ENCODE measurements at places on chromosomes 6 and 20. TPM values are rescaled to one million over a fixed set of nuclear protein-coding genes. Genes with fewer than 3 reads are reported as not detected.

Gene FAM209A
- not detected for total RNA-seq

GRCh38 chr6:74100719-74101287, 404.8 kb downstream of the CD109 start:
- DNase-seq, result no peak

Gene TSPO2
- total RNA-seq, result not detected

GRCh38 chr6:15475261-15475660, 187.6 kb downstream of the DTNBP1 start:
- DNase-seq, result no peak

DNA sequence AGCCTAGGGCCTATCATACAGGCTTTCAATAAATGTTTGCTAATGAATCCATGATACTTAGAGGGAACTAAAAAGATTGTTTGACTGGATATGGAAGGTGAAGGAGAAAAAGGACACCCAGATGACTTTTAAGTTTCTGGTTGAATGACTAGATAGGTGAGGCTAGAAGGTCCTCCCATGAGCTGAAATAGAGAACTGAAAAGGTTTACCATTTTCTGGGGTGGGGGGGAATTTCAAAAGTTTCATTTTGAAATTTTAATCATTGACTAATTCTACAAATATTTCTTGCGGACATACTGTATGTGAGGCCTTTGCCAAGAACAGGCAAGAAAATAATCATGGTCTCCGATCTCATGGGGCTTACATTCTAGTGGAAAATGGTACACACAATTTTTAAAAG, 17.9 kb upstream of the ZBTB2 start:
- no peak for DNase-seq

- no peak for DNase-seq
Measured at GRCh38 chr20:2089447-2089846, 12.2 kb upstream of the STK35 start.

- no peak for DNase-seq
Measured at GRCh38 chr20:36175475-36175995, 21.0 kb downstream of the EPB41L1 start.

- no peak for DNase-seq
Measured at GRCh38 chr6:139597087-139597763, 222.8 kb upstream of the CITED2 start.

GRCh38 chr20:12528591-12529041, 480.2 kb upstream of the SPTLC3 start:
- no peak for DNase-seq

DNA sequence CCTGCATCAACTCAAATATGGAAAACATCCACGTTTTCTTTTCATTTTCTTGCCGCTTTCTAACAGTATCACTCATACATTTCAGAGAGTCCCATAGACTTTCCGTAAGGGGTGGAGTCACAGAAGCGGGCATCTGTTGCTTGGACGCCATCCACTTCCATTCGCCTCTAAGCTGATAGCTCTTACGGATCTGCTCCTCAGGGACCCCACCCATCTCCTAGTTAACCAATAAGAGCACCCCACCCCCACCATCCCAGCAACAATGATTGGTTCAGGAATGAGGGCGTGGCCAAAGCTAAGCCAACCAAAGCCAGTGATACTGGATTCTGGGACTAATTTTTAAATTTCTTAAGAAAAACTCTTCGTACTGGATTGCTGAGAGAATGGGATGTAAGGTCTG, 42.4 kb downstream of the SLC2A10 start:
- no peak for DNase-seq

DNA sequence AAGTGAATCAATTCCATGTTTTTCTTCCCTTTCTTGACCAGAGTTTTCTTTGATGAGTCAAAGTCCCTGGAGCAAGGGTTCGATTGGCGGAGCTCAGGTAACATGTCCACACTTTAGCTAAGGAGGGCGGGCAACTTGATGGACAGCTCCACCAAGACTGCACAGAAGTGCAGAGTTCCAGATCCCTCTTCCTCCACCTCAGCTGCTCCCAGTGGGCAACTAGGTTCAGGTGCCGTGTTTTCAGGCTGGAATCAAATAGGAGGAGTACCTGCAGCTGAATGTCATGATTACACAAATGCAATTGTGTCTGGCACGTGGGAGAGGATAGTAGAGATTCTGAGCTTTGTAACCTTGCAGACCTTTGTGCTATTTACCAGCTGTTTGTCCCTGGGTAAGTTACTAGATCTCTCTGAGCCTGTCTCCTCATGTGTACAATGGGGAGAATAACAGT, 1.9 kb upstream of the ELMO2 start:
- DNase-seq, result no peak

GRCh38 chr6:29465279-29465678, 8.3 kb downstream of the OR2H1 start:
- no peak for DNase-seq
